Activated naive CD8-positive, alpha-beta T cell treated with anti-CD3 and anti-CD28 coated beads, Interleukin-2, amount 10 ng/mL, durations not matched to agents 7 days and 5 days (primary cell): ENCODE measurements at places on chromosomes 11 and 22. TPM values are rescaled to one million over a fixed set of nuclear protein-coding genes. Genes with fewer than 3 reads are reported as not detected.

DNA sequence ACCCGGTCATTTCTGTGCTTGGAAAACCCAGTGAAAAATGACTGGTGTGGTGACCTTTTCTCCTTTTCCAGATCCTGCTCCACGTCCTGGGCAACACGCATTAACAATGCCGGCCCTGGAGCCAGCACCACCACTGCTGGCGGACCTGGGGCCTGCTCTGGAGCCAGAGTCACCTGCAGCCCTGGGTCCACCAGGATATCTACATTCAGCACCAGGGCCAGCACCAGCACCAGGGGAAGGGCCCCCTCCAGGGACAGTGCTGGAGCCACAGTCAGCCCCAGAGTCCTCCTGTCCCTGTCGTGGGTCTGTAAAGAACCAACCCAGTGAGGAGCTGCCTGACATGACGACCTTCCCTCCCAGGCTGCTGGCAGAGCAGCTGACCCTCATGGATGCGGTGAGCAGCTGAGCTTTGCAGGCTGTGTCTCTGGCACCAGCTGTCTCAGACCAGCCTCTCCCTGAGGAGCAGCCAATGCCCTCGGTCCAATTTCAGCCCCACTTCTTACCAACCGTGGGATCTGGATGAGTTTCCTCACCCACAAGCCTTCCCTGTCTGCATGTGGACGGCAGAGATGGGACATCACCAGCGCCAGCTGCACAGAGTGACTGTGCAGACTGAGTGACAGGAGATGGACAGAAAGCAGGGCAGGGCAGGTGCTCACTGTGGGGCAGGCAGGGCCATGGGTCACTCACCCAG, 1.9 kb downstream of the RGL4 start:
- DNase-seq, result no peak

DNA sequence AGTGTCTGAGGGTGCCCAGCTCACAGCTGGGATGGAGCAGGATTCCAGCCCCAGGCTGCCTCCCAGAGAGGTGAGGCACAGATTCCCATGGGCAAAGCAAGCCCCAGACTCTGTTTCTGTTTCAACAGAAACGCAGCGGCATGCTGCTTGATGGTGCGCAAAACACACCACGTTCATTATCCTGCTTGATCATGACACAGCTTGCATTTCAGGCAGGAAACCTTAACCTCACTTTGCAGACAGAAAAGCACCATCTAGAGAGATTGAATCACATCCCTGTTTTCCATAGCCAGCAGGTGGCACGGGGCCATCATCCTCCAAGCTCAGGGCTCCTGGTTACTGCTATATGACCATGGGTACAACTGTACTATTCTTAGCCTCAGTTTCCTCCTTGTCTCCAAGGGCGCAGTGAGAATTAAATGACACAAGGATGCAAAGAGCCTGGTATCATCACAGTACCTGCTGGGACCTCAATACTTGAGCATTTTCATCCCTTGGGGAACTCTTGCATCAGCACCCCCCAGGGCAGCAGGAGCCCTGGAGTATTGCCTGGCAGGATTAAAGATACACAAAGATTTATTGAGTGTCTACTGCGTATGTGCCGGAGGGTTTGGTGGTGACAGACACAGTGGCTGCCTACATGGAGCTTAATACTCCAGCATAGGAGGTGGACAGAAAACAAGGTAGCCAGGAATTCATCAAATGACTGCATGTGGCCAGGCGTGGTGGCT, 110.0 kb downstream of the TP53I11 start:
- DNase-seq, result no peak

GRCh38 chr11:127818625-127819024, 768.7 kb downstream of the ETS1 start:
- DNase-seq, result no peak

GRCh38 chr22:46031557-46031956, 54.6 kb upstream of the WNT7B start:
- no peak for DNase-seq

- no peak for DNase-seq
Measured at GRCh38 chr11:8079111-8079675, 1.8 kb upstream of the TUB start.

DNA sequence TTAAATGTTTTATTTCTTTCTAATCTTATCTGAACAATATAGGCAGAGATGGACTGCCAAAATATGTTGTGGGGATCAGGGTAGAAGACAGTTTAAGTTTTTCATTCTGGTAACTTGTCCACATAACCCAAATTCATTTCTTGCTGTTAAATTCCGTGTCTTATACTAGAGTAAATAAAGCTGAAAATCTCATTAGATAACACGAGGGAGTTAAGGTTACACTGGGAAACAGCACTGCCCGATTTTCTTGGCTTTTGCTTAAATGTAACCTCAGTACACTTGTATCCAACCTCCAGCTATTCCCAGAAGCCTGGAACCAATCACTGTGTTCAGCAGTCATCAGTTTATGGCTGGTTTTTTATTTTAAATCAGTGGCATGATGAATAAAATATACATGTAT, 48.2 kb downstream of the MICAL3 start:
- DNase-seq, result no peak

Gene RIC3
- 18.6 TPM for total RNA-seq

Gene CCDC73
- total RNA-seq, result not detected

Gene KCNJ5
- total RNA-seq, result 0.20 TPM

Gene SLC25A18
- not detected for total RNA-seq

Gene PPFIBP2
- total RNA-seq, result 19.9 TPM
